ENCODE measurements at places on chromosomes 1 and 21.

DNA sequence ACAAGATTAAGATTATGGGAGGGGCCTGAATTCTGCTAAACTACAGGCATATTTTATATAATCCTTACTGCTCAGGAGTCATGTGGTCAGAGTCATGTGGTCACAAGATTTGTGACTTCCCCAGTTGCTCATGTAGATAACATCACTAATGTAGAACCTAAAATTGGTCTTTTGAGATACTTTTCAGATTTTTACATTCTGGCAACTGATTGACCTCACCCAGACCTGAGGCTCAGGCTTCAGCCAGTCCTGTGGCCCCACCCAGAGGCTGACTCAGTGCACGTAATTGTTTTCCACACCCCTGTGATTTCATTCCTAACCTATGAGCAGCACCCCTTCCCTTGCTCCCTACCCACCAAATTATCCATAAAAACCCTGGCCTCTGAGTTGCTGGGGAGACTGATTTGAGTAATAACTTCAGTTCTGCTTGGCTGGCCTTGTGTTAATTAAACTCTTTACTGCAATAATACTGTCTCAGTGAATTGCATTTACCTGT is 41.7 kb upstream of the ZNF326 start:
- H3K36me3 ChIP-seq: no peaks in the 10 kb centered on the region
- H3K27ac ChIP-seq: no peak overlapping the region
- H3K27me3 ChIP-seq: no peaks in the 10 kb centered on the region

DNA sequence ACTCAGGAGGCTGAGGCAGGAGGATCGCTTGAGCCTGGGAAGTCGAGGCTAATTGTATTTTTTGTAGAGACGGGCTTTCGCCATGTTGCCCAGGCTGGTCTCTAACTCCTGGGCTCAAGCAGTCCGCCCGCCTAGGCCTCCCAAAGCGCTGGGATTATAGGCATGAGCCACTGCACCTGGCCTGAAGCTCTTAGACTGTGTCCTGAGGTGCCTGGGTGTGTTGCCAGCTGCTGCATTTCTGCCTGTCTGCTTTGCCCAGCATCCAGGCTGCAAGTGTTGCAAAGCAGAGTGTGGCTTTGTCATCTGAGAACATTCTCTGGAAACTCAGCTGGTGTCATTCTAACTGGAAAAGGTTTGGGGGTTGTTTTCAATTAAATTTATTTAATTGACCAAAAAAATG is 105.0 kb downstream of the HUNK start:
- H3K27ac ChIP-seq: no peak overlapping the region
- H3K36me3 ChIP-seq: no peaks in the 10 kb centered on the region
- H3K27me3 ChIP-seq: no peaks in the 10 kb centered on the region
- no peak for DNase-seq

GRCh38 chr1:68409426-68409825 is 40.3 kb downstream of the RPE65 start:
- H3K36me3 ChIP-seq: no peaks in the 10 kb centered on the region
- no peak for DNase-seq
- H3K4me1 ChIP-seq: no peaks in the 10 kb centered on the region
- H3K27me3 ChIP-seq: peaks cover 16% of the 10 kb centered on the region
- no peak overlapping the region for H3K4me3 ChIP-seq

DNA sequence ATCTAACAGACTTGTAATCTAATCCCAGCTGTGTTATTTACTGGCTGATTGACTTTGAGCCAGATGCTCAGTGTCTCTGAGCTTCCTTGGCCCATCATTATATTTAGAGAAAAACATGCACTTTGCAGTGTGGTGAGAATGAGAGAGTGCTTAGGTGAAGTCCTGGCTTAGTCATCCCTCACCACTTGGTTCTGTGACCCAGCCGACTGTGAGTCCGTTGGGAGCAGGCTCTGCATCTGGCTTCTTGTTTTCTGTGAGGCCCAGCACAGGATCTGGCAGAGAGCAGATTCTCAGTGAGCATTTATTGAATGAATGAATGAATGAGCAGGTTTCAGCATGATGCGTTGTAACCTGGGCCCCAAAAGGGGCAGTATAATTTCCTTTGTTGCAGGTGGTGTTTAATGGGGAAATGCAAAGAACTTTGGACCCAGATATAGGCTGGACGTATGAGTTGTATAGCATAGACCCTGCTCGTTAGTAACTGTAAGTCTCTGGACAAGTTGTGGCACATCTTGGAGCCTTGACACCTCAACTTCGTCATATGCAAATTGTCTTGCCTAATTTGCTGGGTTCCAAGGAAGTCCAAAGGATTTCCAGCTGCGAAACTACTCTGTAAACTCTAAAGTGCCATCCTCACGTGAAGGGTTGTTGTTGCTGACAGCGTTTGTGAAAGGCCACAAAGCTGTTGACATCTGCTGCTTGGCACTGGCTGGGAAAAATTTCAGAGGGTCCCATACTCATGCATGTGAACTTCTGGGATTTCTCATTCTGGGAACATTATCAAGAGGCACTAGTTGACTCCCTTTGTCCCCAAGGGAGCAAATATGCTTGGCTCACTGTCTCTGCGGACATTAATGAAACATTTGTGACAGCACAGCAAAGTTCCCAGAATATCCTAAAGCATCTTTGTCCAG is 138.8 kb upstream of the USP24 start:
- no peaks in the 10 kb centered on the region for H3K36me3 ChIP-seq
- H3K27me3 ChIP-seq: no peaks in the 10 kb centered on the region
- H3K4me1 ChIP-seq: no peaks in the 10 kb centered on the region

GRCh38 chr1:234602334-234603220 is 7.4 kb downstream of the IRF2BP2 start:
- H3K27me3 ChIP-seq: no peaks in the 10 kb centered on the region
- H3K27ac ChIP-seq: peak overlapping the region; percentile 98
- H3K4me1 ChIP-seq: peaks cover 47% of the 10 kb centered on the region
- peak overlapping the region; percentile 95 for H3K4me3 ChIP-seq
- no peak for DNase-seq

GRCh38 chr21:37028570-37028969 is 22.1 kb downstream of the RIPPLY3 start:
- no peaks in the 10 kb centered on the region for H3K36me3 ChIP-seq
- H3K27me3 ChIP-seq: peaks cover 3% of the 10 kb centered on the region
- no peak for DNase-seq
- H3K4me3 ChIP-seq: no peak overlapping the region
- no peaks in the 10 kb centered on the region for H3K4me1 ChIP-seq

GRCh38 chr1:156703336-156703735 is 2.0 kb downstream of the CRABP2 start:
- no peaks in the 10 kb centered on the region for H3K27me3 ChIP-seq
- H3K4me3 ChIP-seq: peak overlapping the region; percentile 77
- peaks cover 18% of the 10 kb centered on the region for H3K36me3 ChIP-seq
- H3K4me1 ChIP-seq: peaks cover 28% of the 10 kb centered on the region

- no peaks in the 10 kb centered on the region for H3K36me3 ChIP-seq
- H3K27ac ChIP-seq: no peak overlapping the region
- no peak overlapping the region for H3K4me3 ChIP-seq
- H3K4me1 ChIP-seq: no peaks in the 10 kb centered on the region
Observed at GRCh38 chr1:229001467-229002011, 266.3 kb downstream of the RHOU start.

DNA sequence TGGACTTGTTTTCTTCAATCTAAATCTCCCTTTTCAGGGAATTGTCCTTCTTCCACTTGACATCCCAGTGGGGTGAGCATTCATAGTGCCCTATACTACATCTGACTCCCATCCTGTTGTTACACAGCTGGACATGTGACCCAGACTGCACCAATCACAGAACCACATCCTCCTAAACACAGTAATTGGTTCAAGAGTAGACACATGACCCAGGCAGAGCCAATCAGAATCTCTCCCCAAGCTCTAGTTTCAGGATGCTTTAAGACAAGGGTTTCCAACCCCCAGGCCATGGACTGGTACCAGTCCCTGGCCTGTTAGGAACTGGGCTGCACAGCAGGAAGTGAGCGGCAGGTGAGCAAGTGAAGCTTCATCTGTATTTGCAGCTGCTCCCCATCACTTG is 5.6 kb upstream of the DDOST start:
- no peak for DNase-seq
- no peak overlapping the region for H3K4me3 ChIP-seq
- H3K27ac ChIP-seq: no peak overlapping the region
- peaks cover 3% of the 10 kb centered on the region for H3K4me1 ChIP-seq

DNA sequence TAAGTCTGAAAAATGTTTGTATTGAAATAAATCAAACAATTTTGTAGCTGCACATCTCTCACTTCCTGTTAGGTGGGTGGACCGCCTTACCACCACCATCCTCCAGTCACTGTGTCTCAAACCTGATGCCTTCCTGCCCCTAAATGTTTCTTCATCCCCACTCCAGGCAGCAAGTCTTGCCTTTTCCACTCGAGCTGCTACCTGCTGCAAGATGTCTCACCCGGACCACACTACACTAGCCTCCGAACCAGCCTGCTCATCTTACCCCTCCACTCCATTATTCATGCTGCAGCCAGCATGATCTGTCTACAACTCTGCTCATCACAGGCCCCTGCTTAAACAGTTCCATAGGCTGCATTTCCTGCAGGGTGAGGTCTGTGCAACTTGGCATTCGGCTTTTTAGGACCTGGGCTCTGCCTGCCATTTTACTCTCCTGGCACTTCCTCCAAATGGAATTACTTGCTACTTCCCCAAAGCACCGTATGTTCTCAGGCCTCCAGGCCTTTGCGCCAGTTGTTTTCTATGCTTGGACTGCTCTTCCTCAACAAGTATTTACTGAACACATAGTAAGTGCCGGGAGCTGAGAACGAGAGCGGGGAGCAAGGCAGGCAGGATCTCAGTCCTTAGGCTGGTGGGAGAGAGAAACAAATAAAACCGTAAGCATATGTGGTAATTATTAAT is 5.2 kb upstream of the SF3A3 start:
- H3K36me3 ChIP-seq: no peaks in the 10 kb centered on the region
- H3K4me3 ChIP-seq: peak overlapping the region; percentile 19
- peaks cover 7% of the 10 kb centered on the region for H3K4me1 ChIP-seq
- no peak for DNase-seq

DNA sequence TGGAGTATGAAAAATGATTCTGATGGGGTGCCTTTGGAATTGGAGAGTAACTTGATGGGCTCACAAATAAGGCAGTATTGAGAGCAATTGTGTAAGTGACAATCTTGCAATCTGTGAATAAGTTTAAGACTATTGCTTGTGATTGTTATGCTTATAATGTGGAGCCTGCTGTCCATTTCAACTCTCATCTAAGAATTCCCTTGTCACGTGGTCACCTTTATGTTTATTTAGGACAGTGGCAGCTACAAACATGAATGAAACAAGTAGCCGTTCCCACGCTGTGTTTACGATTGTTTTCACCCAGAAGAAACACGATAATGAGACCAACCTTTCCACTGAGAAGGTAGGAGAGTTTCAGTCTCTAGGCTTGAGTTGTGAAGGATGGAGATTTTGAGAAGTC is 57.6 kb downstream of the KIF1B start:
- peaks cover 28% of the 10 kb centered on the region for H3K36me3 ChIP-seq
- H3K27ac ChIP-seq: no peak overlapping the region
- H3K27me3 ChIP-seq: no peaks in the 10 kb centered on the region
- DNase-seq: no peak
- H3K4me1 ChIP-seq: no peaks in the 10 kb centered on the region

DNA sequence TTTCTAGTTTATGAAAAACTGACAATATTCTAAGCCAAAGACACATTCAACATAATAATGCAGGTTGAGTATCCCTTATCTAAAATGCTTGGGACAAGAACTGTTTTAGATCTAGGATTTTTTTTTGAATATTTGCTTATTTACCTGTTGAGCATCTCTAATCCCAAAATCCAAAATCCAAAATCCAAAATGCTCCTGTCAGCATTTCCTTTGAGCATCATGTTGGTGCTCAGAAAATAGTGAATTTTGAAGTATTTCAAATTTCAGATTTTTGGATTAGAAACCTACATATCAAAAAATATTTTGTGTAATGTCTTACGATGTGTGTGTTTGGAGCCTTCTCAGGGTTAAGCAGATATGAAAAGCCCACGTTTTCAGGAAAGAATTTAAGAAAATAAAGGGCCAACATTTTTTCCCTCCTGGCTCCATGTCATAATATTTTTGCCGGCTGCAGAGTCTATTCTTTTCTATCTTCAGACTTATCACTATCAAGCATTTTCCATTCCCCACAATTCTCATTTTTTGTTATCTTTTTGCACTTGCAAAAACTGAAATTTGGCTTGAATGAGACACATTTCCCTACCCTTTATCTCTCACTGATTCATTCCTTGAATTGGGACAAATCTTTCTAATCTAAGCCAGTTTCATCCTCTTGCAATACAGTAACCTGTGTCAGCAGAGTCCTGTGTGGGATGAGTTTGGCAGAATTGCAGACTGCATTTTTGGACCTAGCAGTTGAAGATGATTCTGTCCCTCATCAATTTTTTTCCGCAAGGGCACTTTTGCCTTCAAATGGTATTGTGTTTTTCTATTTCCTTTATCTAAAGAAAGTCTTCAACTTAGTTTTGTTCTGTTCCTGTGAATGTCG is 233.9 kb downstream of the DISC1 start:
- H3K4me3 ChIP-seq: no peak overlapping the region
- no peaks in the 10 kb centered on the region for H3K27me3 ChIP-seq
- peak overlapping the region; percentile 97 for H3K27ac ChIP-seq
- peak; percentile 59 for DNase-seq
- H3K4me1 ChIP-seq: peaks cover 34% of the 10 kb centered on the region

DNA sequence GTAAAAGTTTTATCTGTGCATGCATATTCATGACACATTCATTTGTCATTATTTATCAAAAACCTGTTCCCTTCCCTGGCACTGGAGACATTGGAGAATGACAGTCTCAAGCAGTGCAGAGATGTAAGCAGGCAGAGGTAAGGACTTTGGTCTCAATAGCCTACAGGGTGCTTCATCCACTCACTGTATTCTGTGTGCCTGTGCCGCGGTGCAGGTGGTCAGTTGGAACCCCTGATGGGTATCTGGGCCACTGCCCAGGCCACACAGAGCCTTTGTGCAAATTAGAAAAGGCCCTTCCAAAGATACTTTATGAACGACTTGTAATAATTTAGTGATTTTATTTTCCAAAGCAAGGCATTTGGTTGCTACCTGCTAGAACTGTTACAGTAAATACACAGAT is 44.0 kb downstream of the CDC42 start:
- no peak for DNase-seq
- no peak overlapping the region for H3K4me3 ChIP-seq
- no peaks in the 10 kb centered on the region for H3K27me3 ChIP-seq
- no peak overlapping the region for H3K27ac ChIP-seq
- peaks cover 30% of the 10 kb centered on the region for H3K36me3 ChIP-seq

- peak; percentile 99 for DNase-seq
- no peaks in the 10 kb centered on the region for H3K27me3 ChIP-seq
- no peaks in the 10 kb centered on the region for H3K36me3 ChIP-seq
- H3K4me3 ChIP-seq: peak within 1 kb of the TSS; percentile 89
- H3K27ac ChIP-seq: peak within 1 kb of the TSS; percentile 99
Observed at GRCh38 chr1:248837781-248838356, at the start of gene ZNF672. ZNF672 (plus strand) TSS chr1:248838224; CDS start chr1:248847275, 9,051 bp downstream.

- peaks cover 17% of the 10 kb centered on the region for H3K36me3 ChIP-seq
- no peaks in the 10 kb centered on the region for H3K27me3 ChIP-seq
- no peak overlapping the region for H3K27ac ChIP-seq
- H3K4me3 ChIP-seq: no peak overlapping the region
Observed at GRCh38 chr1:154176337-154176736, 15.6 kb downstream of the TPM3 start.

Measured in cardiac muscle cell (in vitro differentiated cells and primary cell).